Fibroblast of lung (primary cell): ENCODE measurements at places on chromosomes 6 and 20. TPM values are rescaled to one million over a fixed set of nuclear protein-coding genes. Genes with fewer than 3 reads are reported as not detected.

GRCh38 chr6:75204217-75204958 is 1.5 kb downstream of the COL12A1 start:
- H3K27ac ChIP-seq: peak overlapping the region; percentile 99
- H3K36me3 ChIP-seq: peaks cover 9% of the 10 kb centered on the region
- DNase-seq: peak; percentile 92
- H3K27me3 ChIP-seq: no peaks in the 10 kb centered on the region

GRCh38 chr6:109318328-109318876 is 63.9 kb downstream of the CD164 start:
- no peak for DNase-seq
- no peak overlapping the region for H3K27ac ChIP-seq

GRCh38 chr20:1017677-1018076 is 15.6 kb upstream of the RSPO4 start:
- H3K36me3 ChIP-seq: no peaks in the 10 kb centered on the region
- H3K27ac ChIP-seq: no peak overlapping the region
- H3K27me3 ChIP-seq: no peaks in the 10 kb centered on the region
- no peak for DNase-seq
- H3K4me3 ChIP-seq: no peak overlapping the region

DNA sequence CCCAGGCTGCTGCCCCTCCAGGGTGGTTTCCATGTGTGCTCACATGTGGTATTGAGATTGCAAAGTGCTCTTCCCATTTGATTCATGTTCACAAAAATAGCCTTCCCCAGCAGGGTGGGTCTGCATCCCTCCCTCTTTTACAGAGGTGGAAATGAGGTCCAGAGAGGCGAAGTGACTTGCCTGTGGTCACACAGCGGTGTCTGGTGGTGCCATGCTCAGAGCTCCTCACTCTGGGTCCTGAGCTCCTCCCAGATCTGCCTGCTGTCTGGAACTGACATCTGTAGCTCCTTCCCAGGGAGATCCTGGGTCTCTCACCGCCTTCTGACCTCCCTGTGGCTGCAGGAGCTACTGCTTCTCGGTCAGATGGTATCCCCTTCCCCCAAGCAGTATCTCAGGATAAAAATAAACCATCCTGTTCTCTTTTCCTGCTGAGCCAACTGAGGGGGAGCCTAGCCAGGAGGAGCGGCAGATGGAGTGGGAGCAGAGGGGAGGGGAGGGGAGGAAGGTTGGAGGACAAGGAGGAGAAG is 11.9 kb downstream of the CD40 start:
- H3K4me1 ChIP-seq: no peaks in the 10 kb centered on the region
- H3K4me3 ChIP-seq: no peak overlapping the region
- no peak for DNase-seq
- no peak overlapping the region for H3K27ac ChIP-seq
- H3K27me3 ChIP-seq: no peaks in the 10 kb centered on the region

- no peak overlapping the region for H3K27ac ChIP-seq
- no peak for DNase-seq
- no peaks in the 10 kb centered on the region for H3K27me3 ChIP-seq
- H3K36me3 ChIP-seq: no peaks in the 10 kb centered on the region
Measured at GRCh38 chr6:127843582-127843981, 57.3 kb downstream of the THEMIS start.

GRCh38 chr6:40371621-40372020 is 215.5 kb downstream of the LRFN2 start:
- no peaks in the 10 kb centered on the region for H3K4me1 ChIP-seq
- H3K36me3 ChIP-seq: no peaks in the 10 kb centered on the region
- no peaks in the 10 kb centered on the region for H3K27me3 ChIP-seq
- H3K4me3 ChIP-seq: no peak overlapping the region
- no peak overlapping the region for H3K27ac ChIP-seq

- no peaks in the 10 kb centered on the region for H3K4me1 ChIP-seq
- H3K4me3 ChIP-seq: no peak overlapping the region
- H3K27ac ChIP-seq: no peak overlapping the region
- no peak for DNase-seq
Measured at GRCh38 chr6:24506814-24507520, 12.2 kb downstream of the ALDH5A1 start.

- peak; percentile 68 for DNase-seq
- H3K27me3 ChIP-seq: no peaks in the 10 kb centered on the region
- no peaks in the 10 kb centered on the region for H3K36me3 ChIP-seq
- no peak overlapping the region for H3K4me3 ChIP-seq
- H3K4me1 ChIP-seq: no peaks in the 10 kb centered on the region
Measured at GRCh38 chr6:45148711-45149341, 179.3 kb upstream of the RUNX2 start.

GRCh38 chr6:25137916-25138232 is 141.3 kb upstream of the CARMIL1 start:
- H3K4me1 ChIP-seq: peaks cover 4% of the 10 kb centered on the region
- peak overlapping the region; percentile 89 for H3K27ac ChIP-seq
- H3K27me3 ChIP-seq: no peaks in the 10 kb centered on the region
- H3K36me3 ChIP-seq: no peaks in the 10 kb centered on the region

DNA sequence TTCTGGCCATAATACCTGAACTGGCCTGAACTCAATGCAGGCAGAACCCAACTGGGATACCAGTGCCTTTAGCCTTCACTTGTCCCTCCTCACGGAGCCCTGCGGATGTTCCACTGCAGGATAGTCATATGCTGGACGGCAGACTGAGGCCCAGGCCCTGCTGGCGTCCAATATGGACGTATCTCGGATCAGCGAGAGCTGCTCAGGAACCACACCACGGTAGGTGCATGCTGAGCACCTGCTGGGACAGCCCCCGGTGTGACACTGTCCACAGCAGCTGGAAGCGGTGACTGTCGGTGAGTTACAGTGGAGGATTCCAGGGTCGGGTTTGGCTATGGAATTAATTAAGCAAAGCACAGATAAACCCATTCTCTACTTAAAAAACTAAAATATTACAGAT is 48.7 kb downstream of the PSMG4 start:
- no peaks in the 10 kb centered on the region for H3K27me3 ChIP-seq
- DNase-seq: no peak
- H3K27ac ChIP-seq: no peak overlapping the region
- H3K36me3 ChIP-seq: no peaks in the 10 kb centered on the region
- no peaks in the 10 kb centered on the region for H3K4me1 ChIP-seq
- no peak overlapping the region for H3K4me3 ChIP-seq

DNA sequence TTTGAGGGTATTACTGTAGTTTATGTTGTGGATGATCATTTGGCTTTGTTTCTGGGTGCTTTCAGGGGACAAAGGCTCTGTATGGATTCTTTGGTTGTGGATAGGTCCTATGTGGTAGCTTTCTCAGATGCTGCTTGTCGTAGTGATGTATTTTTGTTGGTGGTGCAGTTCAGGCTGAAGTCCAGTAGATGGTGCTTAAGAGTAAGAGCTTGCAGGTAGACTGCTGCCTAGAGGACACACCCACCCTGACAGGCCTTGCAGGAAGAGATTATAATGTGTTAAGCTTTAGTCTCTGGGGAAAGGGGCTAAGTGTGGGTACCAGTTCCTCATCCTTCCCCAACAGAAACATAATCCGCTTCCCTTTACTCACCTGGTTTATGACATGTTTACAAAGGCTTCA is 62.6 kb upstream of the ADGRB3 start:
- H3K4me3 ChIP-seq: no peak overlapping the region
- DNase-seq: peak; percentile 1
- no peaks in the 10 kb centered on the region for H3K36me3 ChIP-seq
- no peak overlapping the region for H3K27ac ChIP-seq
- H3K27me3 ChIP-seq: no peaks in the 10 kb centered on the region

- no peak overlapping the region for H3K27ac ChIP-seq
- no peak for DNase-seq
- H3K27me3 ChIP-seq: no peaks in the 10 kb centered on the region
- no peaks in the 10 kb centered on the region for H3K4me1 ChIP-seq
Measured at GRCh38 chr6:52231406-52232127, 12.7 kb downstream of the IL17F start.

- no peaks in the 10 kb centered on the region for H3K36me3 ChIP-seq
- H3K4me3 ChIP-seq: no peak overlapping the region
- H3K27ac ChIP-seq: no peak overlapping the region
- no peaks in the 10 kb centered on the region for H3K27me3 ChIP-seq
- no peak for DNase-seq
Measured at GRCh38 chr6:170095273-170095981, 195.5 kb downstream of the DLL1 start.

DNA sequence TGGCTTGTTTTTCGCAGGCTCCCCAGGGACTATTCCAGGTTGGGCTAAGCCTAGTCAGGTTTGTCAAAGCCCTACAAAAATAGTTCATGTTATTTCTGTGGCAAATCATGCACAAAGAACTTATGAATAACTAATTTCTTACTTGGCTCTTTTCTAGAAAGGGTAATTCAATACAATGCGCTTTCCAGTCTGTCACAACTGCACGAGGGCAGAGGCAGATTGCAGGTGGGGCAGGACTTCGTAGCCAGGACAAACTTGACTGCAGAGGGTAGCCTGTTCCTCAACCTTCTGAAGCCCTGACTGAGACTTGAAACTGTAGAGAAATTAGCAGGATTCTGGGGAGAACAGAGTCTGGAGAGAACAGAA is 253.5 kb downstream of the QKI start:
- H3K4me3 ChIP-seq: no peak overlapping the region
- H3K27ac ChIP-seq: no peak overlapping the region
- no peaks in the 10 kb centered on the region for H3K36me3 ChIP-seq
- H3K4me1 ChIP-seq: no peaks in the 10 kb centered on the region

DNA sequence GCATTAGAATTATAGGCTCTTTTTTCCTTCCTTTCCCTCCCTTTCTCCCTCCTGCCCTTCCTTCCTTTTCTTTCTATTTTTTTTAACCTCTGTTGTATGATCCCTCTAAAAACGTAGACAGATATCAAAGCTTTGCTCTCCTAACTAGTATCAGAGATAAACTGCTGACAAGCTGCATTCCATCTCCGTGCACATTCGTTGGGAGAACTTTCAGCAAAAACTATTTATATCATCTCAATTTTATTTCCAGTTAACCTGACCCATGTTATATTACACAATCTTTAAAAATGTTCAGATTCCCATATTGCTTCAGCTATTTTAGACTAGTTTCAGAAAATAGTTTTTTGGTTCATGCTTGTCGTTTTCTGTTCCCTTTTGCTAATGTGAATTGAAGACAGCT is 47.3 kb downstream of the RNF217 start:
- H3K27ac ChIP-seq: no peak overlapping the region
- H3K4me3 ChIP-seq: no peak overlapping the region
- H3K4me1 ChIP-seq: peaks cover 9% of the 10 kb centered on the region
- H3K27me3 ChIP-seq: no peaks in the 10 kb centered on the region

DNA sequence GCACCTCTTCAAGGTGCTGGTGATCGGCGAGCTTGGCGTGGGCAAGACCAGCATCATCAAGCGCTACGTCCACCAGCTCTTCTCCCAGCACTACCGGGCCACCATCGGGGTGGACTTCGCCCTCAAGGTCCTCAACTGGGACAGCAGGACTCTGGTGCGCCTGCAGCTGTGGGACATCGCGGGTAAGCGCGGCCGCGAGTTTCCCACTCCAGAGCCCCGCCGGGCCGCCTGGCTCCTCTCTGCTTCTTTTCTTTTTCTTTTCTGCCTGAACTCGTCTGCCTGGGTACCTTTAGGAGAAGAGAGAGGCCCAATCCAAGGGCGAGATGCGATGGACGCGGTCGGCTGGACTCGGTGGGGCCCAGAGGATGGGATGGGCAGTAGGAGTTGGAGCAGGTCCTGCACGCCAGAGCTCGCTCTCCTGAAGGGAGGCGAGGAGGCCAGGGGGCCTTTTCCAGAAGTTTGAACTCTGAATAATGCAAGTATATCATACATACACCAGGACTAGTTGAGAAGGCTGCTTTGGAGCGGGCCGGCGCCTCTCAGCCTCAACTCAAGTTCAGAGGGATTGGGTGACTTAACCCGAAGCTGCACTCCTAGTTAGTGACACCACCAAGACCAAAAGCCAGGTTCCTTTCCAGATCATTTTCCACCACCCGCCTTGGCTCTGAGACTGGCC is 445 bp downstream of the RAB32 start:
- no peaks in the 10 kb centered on the region for H3K27me3 ChIP-seq
- DNase-seq: peak; percentile 48
- peak overlapping the region; percentile 62 for H3K4me3 ChIP-seq
- peaks cover 6% of the 10 kb centered on the region for H3K4me1 ChIP-seq
- H3K27ac ChIP-seq: peak overlapping the region; percentile 96
- no peaks in the 10 kb centered on the region for H3K36me3 ChIP-seq

- DNase-seq: no peak
- peaks cover 5% of the 10 kb centered on the region for H3K4me1 ChIP-seq
Measured at GRCh38 chr6:147643341-147644200, 135.1 kb downstream of the SAMD5 start.

- no peaks in the 10 kb centered on the region for H3K4me1 ChIP-seq
- no peak overlapping the region for H3K27ac ChIP-seq
- H3K4me3 ChIP-seq: no peak overlapping the region
- no peak for DNase-seq
Measured at GRCh38 chr20:58963060-58963584, 17.9 kb upstream of the NELFCD start.

DNA sequence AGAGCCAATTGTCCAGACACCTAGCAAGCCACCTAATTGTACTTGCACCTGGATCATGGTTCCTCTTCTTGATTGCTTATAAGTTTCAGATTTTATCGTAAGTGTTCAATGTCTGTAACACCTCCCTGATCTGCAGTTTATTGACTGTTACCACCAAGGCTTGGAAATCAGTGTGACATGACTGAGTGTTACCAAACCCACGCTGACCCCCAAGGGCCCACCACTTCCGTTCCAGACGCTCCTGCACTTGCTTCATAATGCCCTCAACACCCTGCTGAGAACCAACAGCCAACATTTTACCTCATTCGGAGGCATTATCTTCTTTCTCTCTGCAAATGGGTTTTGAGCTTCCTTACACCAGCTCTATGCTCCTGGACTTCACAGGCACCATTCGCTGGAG is 6.3 kb downstream of the CCR6 start:
- no peaks in the 10 kb centered on the region for H3K4me1 ChIP-seq
- H3K27ac ChIP-seq: no peak overlapping the region
- DNase-seq: no peak

DNA sequence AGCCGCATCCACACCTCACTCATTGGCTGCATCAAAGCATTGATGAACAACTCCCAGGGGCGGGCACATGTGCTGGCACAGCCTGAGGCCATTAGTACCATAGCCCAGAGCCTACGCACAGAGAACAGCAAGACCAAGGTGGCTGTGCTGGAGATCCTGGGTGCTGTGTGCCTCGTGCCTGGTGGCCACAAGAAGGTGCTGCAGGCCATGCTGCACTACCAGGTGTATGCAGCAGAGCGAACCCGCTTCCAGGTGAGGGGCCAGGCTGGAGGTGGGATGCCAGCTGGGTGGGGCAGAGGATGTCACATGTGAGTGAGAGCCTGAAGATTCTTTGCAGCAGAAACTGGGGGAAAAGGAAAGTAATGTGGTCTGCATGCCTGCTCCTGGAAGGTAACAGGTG is 66.7 kb downstream of the MOCS1 start:
- no peak overlapping the region for H3K27ac ChIP-seq
- H3K36me3 ChIP-seq: peaks cover 10% of the 10 kb centered on the region
- no peaks in the 10 kb centered on the region for H3K27me3 ChIP-seq
- no peak overlapping the region for H3K4me3 ChIP-seq
- no peak for DNase-seq
- H3K4me1 ChIP-seq: no peaks in the 10 kb centered on the region

The RNF39 gene
- not detected in 2 replicates for total RNA-seq

The ZC2HC1B gene
- total RNA-seq: not detected in 2 replicates

The BCAS4 gene
- total RNA-seq: 12.1 and 33.7 TPM in 2 replicates

The TULP1 gene
- total RNA-seq: not detected in 2 replicates

The ABHD16B gene
- total RNA-seq: not detected in 2 replicates

The SPEF1 gene
- total RNA-seq: under 0.01 and 0.17 TPM in 2 replicates

The MMP24 gene
- under 0.01 and 0.17 TPM in 2 replicates for total RNA-seq

The PTK6 gene
- total RNA-seq: under 0.01 and 0.17 TPM in 2 replicates

The TFAP2D gene
- total RNA-seq: not detected in 2 replicates

The EFHC1 gene
- 22.9 and 29.4 TPM in 2 replicates for total RNA-seq

The RBBP8NL gene
- total RNA-seq: not detected in 2 replicates

The HLA-DPA1 gene
- 1.0 and 1.5 TPM in 2 replicates for total RNA-seq

The CDH4 gene
- 2.3 and 4.8 TPM in 2 replicates for total RNA-seq
